Tibial artery (tissue), 4 donors: ENCODE measurements at places on chromosomes 7 and 10.

DNA sequence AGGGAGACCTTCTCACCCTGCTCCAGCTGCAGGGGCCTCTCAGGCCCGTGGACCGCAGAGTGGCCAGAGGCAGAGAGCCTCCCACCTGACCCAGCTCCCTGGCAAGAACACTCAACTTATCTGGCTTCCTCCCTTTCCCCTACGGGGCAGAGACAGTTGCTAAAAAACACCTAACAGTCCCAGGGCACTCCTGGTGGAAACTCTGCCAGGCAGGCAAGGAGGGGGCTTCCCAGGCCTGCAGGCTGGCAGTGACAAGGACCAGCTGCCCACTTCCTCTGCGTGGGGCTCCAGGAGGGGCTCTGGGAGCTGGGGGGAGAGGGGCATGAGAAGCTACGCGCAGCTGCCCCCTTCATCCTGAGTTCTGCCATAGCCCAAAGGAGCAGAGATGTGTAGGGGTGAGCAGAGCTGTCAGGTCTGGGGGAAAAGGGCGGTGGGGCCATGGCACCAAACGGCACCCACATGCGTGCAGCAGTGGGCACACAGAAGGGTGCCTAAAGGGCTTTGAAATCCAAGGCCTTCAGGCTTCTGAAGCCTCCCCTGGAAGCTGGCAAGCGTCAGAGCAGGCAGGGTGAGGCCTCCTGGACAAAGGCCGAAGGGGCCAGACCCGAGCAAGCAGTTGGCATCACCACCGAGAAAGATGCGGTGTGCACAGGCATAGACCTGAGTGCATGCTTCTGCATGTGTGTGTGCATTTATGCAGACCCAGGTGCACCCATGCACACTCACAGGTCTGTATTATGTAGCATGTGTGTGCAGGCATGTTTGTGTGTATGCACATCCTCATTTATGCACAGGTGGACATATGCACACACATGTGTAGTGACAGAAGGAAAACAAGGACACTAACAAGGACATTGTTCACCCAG is 14.4 kb downstream of the SPOCK2 start:
- DNase-seq: no peak

- DNase-seq: no peak
Measured at GRCh38 chr10:20892796-20893195, 4.3 kb downstream of the NEBL start.

DNA sequence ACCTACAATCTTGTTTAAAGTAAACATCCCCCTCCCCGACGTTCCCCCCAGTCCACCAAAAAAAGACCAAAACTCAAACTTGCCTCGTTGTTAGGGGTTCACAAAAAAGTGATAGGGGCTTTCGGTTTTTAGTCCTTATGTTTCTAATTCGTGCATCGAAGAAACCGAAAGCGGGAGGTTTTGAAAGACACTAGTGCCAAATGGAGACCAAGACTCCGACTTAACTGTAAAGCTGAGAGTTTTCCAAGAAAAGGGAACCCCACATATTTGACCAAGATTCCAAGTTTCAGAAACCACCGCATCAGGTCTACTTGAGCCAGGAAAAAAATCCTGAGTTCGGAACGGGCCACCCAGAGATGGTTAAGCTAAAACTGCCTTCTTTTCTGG is 534 bp downstream of the PSMA2 start:
- DNase-seq: no peak

DNA sequence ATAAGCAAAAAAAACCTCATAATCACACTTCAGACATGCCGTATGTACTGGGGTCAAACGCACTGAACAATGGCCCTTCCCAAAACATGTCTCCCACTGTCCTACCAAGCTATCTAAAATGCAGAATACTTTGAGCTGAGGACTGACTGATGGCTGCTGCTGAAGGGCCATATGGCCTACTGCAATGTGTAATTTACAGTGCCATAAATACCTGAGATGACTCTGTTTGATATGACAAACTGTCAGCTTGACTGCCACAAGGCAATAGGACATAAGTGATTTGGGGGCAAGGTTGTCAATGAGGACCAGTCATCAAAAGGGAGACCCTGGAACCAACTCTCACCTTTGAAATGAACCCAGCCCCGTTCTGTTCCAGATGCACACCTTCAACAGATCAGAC is 187.4 kb upstream of the FRMD4A start:
- no peak for DNase-seq

DNA sequence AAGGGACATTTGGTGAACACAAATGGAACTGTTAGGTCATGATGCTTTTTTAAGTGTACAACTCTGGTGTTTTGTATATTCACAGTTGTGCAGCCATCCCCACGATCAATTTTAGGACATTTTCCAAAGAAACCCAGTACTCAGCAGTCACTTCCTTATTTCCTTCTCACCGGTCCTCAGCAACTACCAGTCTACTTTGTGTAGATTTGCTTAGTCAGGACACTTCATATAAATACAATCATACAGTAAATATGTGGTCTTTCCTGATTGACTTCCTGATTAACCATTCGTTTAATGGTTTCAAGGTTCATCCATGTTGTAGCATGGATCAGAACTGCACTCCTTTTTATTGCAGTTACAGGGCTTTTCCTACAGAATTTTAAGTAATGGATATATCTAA is 14.4 kb downstream of the SGPL1 start:
- no peak for DNase-seq

DNA sequence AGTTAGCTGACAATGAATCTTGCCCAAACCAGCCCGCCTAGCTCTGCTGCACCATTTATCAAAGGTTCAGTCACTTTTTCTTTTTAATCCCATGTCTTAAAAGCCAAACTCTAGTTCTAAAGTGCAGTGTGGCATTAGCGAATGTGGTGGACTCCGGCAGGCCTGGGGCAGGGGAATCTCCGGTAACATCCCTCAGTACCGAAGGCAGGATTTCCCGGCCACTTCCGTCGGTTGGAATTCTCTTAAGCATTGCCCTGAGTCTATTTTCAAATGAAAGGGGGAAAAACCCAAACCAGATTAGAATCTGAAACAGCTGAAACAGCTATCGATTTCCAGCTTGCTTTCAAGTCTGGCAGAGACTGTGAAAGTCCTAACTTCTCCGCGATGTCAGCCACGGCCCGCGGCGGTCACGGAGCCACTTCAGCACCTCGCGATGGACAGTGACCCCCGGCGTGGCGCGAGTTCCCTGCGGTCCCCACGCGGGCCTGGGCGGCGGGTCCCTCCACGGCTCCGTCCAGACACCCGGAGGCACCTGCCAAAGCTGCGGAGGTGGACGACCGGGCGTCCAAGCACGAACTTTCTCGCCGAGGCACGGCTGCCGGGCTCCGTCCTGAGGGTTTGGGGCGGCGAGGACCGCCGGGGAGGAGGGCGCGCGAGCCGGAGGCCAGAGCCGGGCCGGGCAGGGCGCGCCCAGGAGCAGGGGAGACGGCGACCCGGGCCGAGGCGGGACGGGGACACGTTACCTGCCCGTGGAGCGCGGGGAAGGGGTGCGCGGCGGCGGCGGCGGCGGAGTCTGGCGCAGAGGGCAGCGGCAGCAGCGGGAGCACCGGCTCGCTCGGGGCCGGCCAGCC is 745 bp downstream of the TCERG1L start:
- no peak for DNase-seq

DNA sequence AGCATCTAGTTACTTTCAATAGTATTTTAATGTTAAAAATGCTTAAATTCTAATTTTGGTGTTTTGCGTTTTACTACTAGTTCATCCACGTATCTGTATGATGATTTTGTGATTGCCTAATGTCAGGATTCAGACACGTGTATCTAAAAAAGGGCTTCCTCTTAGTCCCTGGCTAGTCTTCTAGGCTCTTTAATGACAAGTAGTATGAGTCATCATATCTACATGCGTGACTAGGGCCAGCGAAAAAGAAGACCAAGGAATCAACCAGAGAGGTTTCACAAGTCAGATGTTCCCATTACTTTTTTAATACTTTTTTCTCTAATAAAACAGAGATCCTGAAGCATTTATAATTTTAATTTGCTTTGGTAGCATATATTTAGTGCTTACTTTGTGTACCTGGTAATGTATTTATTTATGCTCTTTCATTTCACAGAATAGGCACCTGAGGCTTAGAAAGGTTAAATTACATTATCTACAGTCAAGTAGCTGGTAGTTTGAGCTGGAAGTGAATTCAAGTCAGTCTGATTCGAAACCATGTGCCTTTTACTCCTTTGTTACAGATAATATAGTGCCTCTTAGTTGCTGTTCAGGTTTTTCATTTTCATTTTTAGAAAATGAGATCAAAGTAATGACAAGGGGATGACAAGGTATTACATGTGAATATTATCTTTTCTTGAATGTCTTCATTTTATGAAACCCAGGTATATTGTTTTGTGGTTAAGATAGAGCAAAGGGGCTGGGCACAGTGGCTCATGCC is 140.3 kb downstream of the FOXP2 start:
- no peak for DNase-seq

DNA sequence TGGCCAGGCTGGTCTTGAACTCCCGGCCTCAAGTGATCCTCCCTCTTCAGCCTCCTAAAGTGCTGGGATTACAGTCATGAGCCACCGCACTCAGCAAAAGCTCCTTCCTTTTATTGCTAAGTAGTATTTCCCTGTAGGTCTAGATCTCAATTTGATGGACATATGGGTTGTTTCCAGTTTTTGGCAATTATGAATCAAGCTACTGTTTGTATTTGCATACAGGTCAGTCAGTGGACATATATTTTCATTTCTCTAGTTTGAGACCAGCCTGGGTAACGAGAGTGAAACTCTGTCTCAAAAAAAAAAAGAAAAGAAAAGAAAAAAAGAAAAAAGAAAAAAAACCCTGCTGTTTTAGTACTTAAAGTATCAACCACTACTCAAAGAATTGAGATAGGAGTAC is 6.4 kb upstream of the PRKRIP1 start:
- no peak for DNase-seq

DNA sequence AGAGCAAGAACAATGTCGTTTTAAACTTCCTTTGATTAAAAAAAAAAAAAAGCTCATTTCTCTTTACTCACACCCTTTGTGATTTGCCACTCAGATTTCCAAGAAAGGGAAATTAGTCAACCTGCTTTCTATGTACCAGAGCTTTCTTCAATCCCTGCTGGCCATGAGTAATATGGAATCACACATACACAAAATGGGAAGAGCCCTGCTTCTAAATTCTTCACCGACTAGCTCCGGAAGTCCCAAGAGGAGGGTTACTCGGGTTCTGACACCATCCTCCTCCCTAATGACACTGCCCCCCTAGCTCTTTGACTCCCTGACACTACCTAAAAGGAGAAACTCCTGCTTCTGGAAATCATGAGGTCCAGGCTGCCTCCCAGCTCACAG is 81.8 kb upstream of the SFMBT2 start:
- DNase-seq: no peak

GRCh38 chr7:17336168-17336567 is 37.7 kb downstream of the AHR start:
- DNase-seq: no peak

DNA sequence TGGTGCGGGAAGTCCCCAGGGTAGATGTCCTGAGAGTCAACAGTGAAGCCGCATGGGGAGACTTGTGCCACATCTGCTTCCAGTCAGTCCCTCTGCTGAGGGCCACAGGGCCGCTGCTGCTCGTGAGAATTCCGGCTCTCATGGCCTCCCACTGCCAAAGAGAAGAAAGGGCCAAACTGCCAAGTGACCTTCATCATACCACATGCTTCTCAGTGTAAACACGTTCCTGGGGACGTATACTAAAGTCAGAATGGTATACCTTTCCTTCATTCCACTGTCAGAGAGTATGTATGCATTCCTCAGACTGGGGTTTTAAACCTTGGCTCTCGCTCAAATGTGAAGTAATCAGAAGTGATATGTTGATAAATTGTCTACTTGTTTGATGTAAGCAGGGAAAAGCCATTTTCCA is 52.8 kb upstream of the SEC61G start:
- no peak for DNase-seq

DNA sequence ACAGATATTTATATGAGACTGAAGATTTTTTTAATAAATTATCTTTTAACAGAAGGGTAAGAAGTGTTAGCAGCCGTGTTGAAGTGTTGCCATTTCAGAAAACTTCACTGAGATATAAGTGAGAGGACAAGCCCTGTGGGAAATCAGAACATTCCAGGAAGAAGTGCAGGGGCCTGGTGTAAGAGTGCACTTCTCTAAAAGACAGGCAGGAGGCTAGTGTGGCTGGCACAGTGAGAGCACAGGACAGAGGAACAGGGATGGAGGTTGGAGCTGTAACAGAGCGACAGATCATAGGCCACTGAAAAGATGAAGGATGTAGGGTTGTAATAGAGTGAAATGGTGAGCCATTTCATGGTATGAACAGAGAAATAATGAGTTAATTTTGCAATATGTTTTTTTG is 608.9 kb downstream of the SORCS1 start:
- DNase-seq: no peak

- no peak for DNase-seq
Measured at GRCh38 chr7:108375668-108376067, 80.6 kb downstream of the NRCAM start.

DNA sequence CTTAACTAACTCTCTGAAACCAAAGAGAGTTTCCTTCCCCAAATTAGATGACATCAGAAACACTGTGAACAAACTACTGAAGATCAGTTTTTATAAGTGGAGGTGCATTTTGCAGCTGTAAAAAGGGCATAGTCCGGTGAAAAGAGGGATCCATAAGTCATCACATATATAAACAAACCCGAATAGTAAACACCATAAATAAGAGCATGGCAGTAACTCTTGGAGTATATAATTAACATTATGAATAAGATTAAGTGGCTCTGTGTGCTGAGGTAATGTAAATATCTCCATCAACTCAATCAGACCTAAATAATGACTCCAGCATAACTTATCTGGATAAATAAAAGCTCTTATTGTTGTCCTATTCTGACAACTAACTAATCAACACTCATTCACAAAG is 43.0 kb upstream of the SHTN1 start:
- DNase-seq: no peak

DNA sequence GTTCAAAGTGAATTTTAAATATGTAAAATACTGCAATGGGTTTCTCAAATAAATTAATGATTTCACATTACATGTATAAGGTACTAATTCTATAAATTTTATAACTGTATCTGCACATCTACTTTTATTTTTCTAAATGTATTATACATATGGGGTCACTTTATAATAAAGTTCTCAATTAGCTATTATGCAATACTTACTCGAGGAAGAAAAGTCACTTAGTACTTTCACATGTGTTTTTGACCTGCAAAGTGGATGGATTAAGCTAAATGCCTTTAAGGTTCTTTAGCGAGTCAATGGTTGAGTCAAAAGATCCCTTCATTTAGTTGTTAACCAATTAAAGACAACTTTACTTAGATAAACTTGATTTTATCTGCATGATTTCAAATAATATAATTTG is 437.8 kb downstream of the ANKRD7 start:
- no peak for DNase-seq
